NCI-H2081 treated with DMSO at 0.1 percent for 48 hours (cell line): ENCODE measurements at places on chromosomes 7 and 10.

DNA sequence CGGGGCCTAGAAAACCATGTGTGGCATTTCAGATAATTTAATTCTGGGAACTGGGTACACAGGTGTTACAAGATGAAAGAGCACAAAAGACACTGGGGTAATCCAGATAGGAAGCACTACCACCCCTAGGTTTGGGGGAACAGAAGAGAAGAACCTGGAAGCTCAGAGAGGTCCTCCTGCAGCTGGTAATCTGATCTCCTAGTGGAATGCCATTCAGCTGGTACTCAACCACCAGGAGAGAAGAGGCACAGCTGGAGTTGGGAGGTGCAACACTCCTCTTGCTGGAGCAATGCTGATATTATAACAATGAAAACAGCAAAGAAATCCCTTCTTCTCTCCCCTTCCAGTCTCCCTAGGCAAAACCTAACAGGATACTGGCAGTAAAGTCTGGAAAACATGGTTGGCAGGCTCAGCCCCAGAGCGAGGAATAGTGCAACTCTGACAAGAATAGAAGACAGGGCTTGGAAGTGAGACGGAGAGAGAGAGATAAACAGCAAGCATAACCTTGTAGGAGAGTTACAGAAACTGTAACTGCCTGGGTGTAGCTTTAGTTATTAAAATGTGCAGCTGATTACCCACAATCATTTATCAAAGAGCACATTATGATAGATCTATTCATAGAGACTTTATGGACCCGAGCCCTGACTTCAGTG, 35.0 kb downstream of the NRF1 start:
- no peak for DNase-seq

DNA sequence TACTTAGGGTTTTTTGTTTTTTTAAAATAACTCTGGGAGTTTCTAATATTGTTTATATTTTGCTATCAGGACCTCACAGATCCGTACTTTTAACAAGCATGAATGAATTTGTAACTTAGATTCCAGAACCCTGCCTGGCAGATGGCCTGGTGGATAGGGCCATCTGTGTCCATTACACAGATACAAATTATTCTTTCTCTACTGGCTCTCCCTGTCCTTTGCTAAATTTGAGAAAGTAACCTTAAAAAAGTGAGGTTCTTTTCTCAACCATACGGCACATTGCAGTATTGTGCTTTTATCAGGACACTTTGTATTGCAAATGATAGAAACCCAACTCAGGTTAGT, 26.6 kb downstream of the LCOR start:
- no peak for DNase-seq

DNA sequence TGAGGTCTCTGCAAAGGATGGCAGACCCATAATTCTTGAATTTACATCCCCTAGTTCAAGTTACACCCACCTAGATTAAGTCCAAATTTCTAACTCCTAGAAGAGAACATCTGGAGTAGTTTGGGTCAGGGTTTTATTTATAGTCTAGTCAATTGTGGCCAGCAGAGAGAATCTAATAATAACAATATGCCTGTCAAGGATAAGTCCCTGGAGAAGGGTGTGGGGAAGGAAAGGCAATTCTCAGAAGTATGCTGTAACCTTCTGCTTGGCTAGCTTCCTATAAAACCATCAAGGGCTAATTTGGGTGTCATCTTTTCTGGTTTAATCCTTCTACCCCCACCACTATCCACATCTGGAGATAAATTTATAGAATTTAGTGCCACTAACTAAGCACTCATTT, 52.8 kb upstream of the SEMA3E start:
- DNase-seq: no peak

- no peak for DNase-seq
Measured at GRCh38 chr10:133467286-133467911, 13.7 kb downstream of the SCART1 start.

DNA sequence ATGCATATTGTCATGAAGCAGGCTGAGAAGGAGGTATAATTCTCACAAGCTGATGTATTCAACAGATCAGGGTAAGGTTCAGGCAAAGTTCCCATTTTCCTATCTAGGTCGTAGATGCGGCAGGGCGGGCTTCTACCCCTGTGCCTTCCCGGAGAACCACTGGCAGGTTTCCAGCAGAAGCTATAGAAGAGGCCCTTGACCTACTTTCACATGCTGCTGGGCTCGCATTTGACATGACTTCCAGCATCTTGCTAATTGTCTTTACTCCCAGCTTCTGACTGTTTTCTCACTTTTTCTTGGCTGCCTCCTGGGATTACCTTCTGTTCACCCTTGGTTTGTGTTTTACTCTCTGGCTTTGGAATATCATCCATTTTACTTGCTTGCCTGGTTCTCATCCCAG, 32.6 kb upstream of the ORC5 start:
- no peak for DNase-seq
